Activated naive CD8-positive, alpha-beta T cell treated with anti-CD3 and anti-CD28 coated beads, Interleukin-2, amount 50 U/mL, for 24 hours (primary cell): ENCODE measurements at places on chromosomes 3 and 15.

- DNase-seq = no peak
Observed at GRCh38 chr3:46626039-46626438, 13.7 kb downstream of the FAM240A start.

DNA sequence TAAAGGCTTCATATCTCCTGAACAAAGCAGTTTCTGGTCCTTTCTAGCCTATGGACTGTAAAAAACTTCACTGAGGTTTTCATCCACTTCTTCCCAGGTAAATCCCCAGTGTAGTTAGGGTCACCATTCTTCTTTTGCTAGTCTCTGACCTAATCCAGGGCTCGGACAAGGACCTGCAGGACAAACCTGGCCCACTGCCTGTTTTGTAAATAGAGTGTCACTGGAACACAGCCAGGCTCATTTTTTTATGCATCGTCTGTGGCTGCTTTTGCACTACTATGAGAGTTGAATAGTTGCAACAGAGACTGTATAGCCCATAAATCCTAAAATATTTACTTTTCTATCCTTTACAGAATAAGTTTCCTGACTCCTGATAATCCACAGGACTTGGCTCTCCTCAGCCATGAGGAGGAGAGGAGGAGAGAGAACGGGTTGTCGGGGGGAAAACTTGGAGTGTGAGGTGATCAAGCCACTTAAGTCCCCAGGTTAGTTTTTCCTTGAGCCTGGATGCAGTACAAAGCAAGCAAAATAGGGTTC is 29.0 kb downstream of the CCR3 start:
- no peak for DNase-seq

GRCh38 chr3:58353722-58354553 is 21.2 kb downstream of the PXK start:
- no peak for DNase-seq

DNA sequence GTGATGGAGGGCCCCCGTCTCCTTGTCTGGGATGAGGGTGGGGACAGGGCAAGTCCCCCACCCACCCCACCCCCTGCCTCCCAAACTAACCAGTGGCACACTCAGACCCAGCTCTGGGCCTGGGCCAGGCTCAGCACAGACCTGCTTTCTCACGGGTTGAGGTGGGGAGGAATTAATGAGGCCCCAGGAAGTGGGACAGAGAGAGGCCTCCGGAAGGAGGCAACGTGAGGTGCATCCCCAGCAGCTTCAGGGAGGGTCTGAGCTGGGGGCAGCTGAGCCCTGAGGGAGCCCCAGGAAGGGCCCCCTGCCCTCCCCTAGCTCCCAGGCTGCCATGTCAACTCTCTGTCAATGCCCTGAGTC is 15.0 kb upstream of the GNAI2 start:
- no peak for DNase-seq

GRCh38 chr3:124883766-124884473 is 3.2 kb downstream of the ITGB5 start:
- DNase-seq = no peak
